ENCODE measurements at places on chromosomes 13 and 19. TPM values are rescaled to one million over a fixed set of nuclear protein-coding genes. Genes with fewer than 3 reads are reported as not detected.

DNA sequence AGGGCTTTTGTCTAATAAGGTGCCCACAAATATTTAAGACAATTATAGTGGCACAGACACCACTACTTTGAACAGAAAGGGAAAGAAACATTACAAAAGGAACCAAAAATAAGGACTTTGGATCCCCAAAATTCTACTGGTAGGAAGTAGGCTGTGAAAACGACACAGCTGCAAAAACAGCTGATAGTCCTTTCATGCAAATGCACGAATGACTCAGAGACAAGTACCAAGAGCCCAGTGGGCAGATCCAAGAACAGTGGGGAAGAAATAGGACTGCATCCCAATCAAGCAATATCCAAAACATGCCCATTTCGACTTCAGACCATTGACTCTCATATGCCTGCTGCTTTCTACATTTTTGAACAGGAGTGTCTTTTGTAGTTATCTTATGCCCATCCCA lies 269.4 kb upstream of the NBEA start:
- no peak for DNase-seq

GRCh38 chr13:95896301-95896700 lies 156.9 kb downstream of the UGGT2 start:
- DNase-seq = no peak

GRCh38 chr13:60790620-60791019 lies 393.6 kb downstream of the TDRD3 start:
- DNase-seq = no peak

GRCh38 chr19:3113100-3114017 lies 19.2 kb downstream of the GNA11 start:
- DNase-seq = no peak

- no peak for DNase-seq
Measured at GRCh38 chr13:36903925-36904595, 16.0 kb downstream of the SMAD9 start.

DNA sequence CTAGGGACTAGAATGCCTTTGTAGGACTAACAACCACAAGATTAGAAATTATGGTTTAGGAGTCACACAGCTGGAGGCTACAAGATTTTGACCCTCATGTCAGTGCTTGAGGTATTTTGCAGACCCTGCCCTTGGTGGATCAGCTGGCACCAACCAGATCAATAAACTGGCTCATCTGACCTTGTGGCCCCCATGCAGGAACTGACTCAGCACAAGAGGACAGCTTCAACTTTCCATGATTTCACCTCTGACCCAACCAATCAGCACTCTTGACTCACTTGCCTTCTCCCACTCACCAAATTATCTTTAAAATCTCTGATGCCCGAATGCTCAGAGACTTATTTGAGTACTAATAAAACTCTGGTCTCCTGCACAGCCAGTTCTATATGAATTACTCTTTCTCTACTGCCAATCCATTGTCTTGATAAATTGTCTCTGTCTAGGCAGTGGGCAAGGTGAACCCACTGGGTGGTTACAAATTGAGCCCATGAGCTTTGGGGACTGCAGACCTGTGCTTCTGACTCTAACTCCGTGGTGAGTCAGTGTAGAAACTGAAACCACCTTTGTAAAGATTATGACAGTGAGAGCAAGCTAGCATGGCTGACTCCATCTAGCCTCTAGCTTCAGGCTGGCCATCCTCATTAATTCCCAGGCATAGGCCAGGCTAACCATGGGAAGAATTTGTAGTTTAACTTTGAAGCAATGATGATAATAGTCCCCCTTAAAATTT lies 33.9 kb upstream of the CEACAM8 start:
- DNase-seq = no peak

The SERTAD1 gene
- polyA plus RNA-seq = 21.9 TPM

The KIRREL2 gene
- not detected for polyA plus RNA-seq

The ACTL9 gene
- not detected for polyA plus RNA-seq
